AG04449 (cell line): ENCODE measurements at places on chromosomes 4 and X.
A peak's percentile ranks its signal among the peaks of the same experiment; 100 is the strongest.

- no peak for DNase-seq
These were observed 72.7 kb upstream of the LIMCH1 start for GRCh38 chr4:41465146-41465761.

GRCh38 chrX:8139716-8140115 is 31.4 kb downstream of the VCX2 start:
- DNase-seq, result no peak

DNA sequence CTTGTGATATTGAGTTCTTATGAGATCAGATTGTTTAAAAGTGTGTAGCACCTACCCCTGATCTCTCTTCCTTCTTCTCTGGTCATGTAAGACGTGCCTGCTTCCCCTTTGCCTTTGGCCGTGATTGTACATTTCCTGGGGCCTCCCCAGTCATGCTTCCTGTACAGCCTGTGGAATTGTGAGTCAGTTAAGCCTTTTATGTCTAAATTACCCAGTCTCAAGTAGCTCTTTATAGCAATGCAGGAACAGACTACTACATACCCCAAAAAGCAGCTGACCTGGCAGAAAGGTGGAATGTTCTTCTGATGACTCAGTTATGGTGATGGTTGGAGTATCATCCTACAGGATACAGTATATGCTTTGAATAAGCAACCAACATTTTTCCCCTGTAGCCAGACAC is 11.4 kb upstream of the MCUB start:
- DNase-seq, result peak; percentile 70

DNA sequence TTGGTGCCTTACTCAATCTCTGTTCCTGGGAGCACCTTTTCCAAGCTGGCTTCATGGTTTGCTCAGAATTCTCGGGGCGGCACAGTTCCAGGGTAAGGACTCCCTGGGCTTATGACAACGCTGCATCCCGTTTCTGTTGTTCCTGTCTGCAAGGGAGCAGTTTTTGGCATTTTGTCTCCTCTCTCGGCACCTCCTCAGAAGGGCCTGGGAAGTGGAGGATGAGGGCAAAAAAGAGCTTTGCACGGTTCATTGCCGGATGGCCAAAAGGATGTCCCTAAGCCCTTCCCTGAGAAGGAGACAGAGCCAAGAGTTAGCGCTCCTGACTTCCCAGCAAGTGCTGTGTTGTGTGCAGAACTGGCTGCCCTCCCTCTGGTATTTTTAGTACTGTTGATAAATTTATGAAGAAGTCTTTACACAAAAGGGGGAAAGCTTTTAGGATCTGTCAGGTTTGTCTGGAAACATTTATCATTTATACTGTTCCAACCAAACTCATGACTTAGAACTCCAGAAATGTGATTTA is 13.4 kb downstream of the SRD5A3 start:
- DNase-seq, result no peak

- no peak for DNase-seq
These were observed 95.5 kb upstream of the PPP2R3B start for GRCh38 chrX:482192-482701.

GRCh38 chrX:90883479-90883878 is 551.2 kb upstream of the PABPC5 start:
- DNase-seq, result no peak

DNA sequence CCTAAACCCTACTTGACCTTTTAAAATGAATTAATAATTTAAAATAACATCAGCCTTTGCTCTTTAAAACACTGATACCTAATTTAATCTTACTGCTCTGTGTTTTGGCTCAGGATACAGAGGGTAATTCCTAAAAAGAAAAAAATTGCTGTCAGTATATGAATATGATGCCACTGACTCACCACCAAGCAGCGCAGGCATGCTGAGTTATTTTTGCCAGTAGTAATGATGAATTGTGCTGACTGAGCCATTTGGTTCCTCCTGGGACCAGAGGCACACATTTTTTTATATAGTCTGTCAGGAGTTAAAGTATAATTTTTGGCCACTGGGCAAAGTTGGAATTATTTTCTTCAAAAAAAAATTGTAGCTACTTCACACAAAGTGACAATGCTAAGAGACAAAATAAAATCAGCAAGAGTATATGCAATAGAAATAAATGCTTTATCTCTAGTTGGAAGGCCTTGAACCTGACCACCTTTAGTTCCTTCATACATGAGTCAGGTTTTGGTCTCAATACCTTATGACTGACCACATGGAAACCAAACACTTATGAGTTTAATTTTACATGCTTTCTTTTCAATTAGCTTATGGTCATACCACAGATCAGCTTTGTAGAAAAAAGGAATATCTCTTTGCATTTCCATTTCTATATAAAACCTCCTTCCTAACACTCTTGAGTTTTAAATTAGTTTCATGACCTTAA is 115.1 kb downstream of the PPP3CA start:
- no peak for DNase-seq

DNA sequence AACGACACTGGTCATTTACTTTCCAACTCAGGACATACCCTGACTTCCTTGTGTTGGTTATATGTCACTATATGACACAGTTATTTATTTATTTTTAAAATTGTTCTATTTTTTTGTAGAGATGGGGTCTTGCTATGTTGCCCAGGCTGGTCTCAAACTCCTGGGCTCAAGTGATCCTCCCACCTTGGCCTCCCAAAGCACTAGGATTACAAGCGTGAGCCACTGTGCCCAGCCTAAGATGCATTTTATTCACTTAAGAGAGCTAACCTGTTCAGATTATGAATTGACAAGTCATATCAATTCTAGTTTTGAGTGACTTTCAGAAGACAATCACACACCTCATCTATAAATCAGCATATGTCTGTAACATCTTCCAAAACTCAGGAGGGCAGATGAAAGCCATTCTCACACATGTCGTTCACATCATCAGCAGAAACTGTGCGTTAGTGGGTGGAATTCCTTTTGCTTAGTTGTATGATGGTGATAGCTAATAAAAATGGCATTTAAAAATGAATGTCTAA is 9.4 kb upstream of the RHOH start:
- DNase-seq, result no peak

DNA sequence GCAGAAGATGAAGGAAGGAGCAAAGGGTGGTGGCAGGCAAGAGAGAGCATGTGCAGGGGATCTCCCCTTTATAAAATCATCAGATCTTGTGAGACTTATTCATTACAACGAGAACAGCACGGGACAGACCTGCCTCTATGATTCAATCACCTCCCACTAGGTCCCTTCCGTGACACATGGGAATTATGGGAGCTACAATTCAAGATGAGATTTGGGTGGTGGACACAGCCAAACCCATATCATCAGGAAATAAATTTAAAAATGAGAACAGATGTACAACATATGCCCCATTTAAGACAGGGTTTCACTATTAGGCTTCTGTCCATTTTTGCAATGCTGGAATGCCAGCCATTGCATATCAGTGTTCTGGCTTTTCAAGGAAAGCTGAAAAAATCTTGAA is 346.7 kb upstream of the SLIT2 start:
- no peak for DNase-seq

- no peak for DNase-seq
These were observed 95.3 kb upstream of the EGFL6 start for GRCh38 chrX:13474164-13474516.

DNA sequence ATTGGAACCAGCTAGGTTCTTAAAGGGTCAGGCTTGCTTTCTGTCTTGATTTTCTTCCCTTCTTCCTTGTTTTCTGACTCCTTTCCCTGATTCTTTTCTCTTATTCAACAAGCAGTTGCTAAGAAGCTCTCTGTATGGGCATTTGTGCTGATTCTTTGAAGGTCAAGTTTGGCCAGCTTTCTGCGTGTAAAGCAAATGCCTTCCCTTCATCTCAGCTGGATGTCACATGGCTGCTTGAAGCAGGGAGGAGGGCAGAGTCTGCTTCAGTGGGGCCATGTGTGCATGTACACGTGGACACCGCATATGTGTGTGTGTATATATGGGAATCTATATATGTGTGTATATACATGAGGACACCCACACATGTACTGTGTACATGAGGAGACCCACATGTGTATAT is 139.9 kb upstream of the ATP6AP2 start:
- no peak for DNase-seq

DNA sequence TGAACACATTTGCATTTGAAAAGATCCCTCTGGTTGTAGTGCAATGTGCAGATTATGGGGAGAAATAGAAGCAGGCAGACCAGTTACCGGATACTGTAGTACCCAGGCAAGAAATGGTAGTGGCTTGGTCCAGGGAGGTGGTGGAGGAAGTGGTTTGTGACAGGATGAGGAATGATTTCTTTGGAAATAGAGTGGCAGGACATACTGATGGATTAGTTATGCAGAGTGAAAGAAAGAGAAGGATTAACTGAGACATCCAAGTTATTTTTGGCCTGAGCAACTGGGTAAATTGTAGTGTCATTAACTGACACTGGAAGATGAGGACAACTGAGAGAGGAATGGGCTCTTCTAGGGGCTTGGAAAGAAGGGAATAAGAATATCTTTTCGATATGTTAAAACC is 139.7 kb downstream of the CFAP299 start:
- DNase-seq, result no peak

GRCh38 chr4:164872481-164872880 is 4.5 kb upstream of the APELA start:
- no peak for DNase-seq

GRCh38 chrX:84634201-84634782 is 132.0 kb upstream of the HDX start:
- no peak for DNase-seq

- no peak for DNase-seq
These were observed 12.6 kb downstream of the C4orf54 start for GRCh38 chr4:99645036-99645435.

- DNase-seq, result no peak
These were observed 4.2 kb upstream of the ABCG2 start for GRCh38 chr4:88162626-88163025.

GRCh38 chrX:109533631-109534030 is 3.0 kb upstream of the NXT2 start:
- DNase-seq, result no peak

- DNase-seq, result no peak
These were observed 176.6 kb downstream of the DHRSX start for GRCh38 chrX:2324151-2324550.

DNA sequence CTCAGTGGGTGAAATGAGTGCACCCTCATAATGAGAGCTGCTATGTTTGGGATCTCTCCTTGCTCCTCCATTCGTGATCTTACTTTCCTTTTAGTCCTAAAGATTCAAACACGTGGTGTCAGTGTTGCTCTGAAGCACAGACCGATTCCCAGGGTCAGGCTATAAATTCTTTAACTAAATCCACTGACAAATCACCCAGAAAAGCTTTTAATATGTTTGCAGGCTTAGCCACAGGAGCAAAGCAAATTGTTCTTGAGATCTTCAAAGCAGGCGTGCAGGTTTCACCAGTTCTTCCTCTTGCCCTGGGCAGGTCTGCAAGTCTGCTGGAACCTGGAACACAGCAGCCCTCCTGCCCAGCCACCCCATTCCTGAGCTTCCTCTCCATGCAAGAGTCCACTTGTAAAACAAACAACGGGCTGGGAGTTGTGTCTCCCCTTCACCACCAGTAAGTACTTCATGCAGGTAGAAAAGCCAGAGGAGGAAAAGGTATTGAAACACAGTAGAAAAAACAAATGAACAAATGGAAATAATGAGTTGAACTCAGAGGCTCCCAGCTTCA is 70.1 kb upstream of the ENPP6 start:
- no peak for DNase-seq

- DNase-seq, result no peak
These were observed 26.7 kb downstream of the SMARCA1 start for GRCh38 chrX:129496625-129497024.

DNA sequence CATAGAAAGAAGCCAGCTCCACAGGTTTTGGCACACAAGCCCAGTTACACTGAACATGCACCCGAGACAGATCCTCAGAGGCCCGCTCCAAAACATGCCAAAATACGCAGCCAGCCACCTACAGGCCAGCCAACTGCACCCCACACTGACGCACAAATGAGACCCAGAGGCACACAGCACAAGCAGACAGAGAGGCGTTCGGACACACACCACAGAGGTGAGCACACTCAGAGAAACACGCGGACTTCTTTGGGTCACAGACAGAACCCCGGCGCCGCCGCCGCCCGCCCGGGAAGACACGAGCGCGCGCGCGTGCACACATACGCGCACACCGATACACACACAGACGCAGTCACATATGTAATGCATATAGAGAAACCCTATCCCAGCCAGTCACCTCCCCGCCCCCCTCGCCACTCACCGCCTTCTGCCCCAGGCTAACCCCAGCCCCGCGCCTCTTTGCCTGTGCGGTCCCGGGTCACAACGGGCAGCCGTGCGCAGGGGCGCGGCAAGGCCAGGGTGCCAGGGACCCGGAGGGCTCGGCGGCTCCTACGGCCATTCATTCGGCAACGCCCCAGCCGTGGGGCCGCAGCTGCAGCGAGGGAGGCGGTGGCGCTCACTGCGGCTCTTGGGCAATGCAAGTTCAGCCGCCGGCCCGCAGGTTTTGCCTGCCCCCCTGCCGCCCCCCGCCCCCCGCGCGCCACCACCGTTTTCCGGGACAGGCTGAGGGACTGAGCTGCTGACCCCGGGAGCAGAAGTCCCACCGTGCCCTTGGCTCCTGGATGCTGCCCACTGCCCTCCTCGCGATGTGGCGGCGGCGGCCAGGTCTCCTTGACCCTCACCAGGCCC is 553 bp downstream of the SEPTIN6 start:
- no peak for DNase-seq

DNA sequence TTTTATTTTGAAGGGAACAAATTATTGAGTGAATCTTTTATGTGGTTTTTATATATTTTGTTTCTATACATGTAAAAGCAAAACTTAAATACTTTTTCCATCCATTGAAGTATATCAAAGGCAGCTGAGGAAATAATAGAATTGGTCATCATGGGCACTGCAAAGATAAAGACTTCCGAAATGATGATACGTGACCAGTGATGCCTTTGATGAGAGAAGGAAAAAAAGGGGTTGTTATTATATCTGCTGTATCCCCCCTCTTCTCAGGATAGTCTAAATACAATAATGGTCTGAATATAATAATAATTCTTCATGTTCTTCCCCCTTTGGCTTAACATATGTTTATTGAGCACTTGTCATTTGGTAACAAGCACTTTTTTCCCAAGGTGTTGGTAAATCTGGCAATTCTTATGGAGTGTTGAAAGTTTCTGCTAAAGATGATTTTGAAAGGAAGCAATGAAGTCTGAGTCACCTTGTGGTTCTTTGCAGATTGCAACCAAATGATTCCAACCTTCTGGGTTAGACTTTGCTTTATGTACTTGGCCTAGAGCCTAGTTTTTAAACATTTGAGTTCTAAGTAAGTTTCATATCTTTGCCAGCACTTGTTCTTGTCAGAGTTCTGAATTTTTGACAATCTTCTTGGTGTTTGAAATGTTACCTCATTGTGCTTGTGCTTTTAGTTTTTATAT is 60.8 kb downstream of the USP9X start:
- DNase-seq, result peak; percentile 59
